ENCODE measurements at places on chromosomes 4 and X.

GRCh38 chrX:154401045-154401799, 3.0 kb downstream of the RPL10 start:
- no peak for DNase-seq

DNA sequence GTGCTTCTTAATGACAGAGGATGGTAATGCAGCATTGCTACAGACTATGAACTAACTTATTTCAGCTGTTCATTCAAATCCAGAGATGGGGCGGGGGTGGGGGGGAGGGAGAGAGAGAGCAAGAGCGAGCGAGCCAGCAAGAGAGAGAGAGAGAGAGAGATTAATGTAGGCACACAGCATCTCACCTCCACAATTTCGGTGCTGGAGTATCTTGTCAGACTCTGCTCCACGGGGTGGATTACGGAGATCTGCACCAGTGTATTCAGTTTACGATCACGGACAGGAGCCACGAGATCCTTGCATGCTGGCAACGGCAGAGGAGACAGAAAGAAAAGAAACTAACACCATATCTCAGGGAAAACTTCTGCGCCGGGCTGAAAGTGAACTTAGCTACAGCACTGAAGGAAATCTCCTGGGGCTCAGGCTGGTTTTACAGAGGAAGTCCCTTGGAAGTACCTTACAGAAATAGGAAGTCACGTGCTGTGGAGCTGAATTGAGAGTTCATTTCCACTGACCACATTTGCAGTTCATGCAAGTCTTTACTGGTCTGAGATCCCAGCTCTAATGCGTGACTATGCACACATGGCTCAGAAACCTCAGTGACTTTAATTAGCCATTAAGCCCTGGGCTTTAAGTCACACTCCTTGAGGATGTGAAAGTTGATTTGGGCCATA, 440.9 kb downstream of the INPP4B start:
- DNase-seq = no peak

- DNase-seq = no peak
These were observed 31.0 kb downstream of the RAB40A start for GRCh38 chrX:103488332-103488731.

GRCh38 chr4:88008122-88008742, 797 bp downstream of the PKD2 start:
- no peak for DNase-seq

DNA sequence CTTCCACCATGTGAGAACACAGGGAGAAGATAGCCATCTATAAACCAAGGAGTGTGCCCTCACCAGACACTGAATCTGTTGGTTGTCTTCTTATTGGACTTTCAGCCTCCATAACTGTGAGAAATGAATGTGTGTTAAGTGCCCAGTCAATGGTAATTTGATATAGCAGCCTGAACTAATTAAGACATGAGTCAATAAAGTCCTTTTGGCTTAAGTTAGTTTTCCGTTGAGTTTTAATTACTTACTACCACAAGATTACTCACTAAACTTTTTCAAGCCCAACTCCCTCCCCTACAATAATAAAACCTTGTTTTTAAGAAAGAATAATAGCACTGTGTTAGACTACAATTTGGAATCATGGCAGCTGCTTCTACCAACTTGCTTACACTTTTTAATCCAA, 324.2 kb downstream of the PCDH19 start:
- DNase-seq = no peak

- no peak for DNase-seq
These were observed 2.2 kb upstream of the VGLL1 start for GRCh38 chrX:136529795-136530194.

DNA sequence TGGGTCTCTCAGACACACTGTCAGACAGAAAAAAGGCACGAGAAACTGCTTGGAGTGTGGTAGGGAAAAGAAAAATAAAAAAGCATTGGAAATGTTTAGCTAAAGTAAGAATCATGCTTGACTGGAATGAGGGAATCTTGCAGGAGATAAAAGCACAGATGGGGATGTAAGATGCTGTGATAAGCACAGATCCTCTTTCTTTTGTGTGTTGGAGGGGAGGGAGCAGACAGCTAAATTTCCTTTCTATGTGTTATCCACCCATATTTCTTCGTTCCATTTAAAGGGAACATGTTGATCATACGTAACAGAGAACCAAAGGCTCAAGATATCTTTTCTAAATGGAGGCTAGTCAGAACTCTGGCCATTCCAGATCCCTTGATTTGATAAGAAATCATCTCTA, 614.0 kb upstream of the LCORL start:
- no peak for DNase-seq

GRCh38 chr4:25743971-25744370, 88.3 kb downstream of the SLC34A2 start:
- no peak for DNase-seq

- DNase-seq = no peak
These were observed 9.6 kb downstream of the SLC25A5 start for GRCh38 chrX:119477812-119478232.

GRCh38 chr4:82694046-82694445, 104.5 kb downstream of the SCD5 start:
- DNase-seq = no peak

GRCh38 chr4:177356206-177356605, 46.5 kb downstream of the NEIL3 start:
- DNase-seq = no peak

DNA sequence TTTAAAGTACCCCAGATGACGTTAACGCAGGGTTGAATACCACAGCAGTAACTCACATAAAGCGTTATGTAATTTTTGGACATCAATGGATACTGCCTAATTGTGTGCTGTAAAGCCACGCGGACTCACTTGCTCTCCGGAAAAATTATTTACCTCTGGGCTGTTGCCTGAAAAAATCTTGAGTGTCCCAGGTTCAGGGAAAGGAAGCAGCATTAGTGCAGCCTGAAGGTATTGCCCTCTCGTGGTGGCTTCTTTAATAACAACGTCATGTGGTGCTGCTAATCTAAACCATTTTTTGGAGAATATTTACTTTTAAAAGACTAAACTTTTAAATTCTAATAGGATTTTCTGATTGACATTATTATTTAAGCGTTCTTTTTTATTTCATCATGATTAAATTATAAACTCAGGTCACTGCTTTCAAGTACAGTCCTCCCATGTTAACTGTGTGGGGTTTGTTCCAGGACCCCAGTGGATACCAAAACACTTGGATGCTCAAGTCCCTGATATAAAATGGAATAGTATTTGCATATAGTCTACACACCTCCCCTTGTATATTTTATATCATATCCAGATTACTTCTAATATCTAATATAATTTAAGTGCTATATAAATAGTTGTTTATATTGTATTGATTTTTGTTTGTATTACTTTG, 384.8 kb downstream of the FAM133A start:
- DNase-seq = no peak

GRCh38 chr4:4492161-4492847, 49.5 kb downstream of the STX18 start:
- no peak for DNase-seq

DNA sequence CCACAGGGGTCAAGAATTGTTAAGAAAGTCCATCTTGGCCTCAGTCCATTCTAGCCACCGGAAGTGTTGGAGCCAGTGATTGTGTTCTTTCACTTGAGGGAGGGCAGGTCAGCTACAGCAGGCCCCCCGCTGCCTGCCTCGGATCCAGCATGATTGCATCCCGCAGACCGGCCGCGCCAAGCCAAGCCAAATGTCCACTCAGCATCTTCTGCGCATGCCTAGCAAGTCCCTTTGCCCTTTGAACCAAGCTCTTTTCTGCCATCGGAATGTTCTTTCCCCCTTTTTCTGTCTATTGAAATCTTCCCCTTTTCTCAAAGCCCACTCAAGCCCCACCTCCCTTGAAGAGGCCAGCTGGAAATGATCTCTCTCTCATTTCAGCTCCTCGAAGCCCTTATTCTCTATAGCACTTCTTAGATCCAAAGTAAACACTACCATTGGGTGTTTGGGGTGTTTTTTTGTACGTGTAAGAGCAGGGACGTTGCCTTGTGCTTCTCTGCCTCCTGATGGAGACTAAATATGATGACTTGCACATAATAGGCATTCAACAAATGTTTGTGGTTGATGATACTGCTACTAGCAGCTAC, 147.8 kb upstream of the BCOR start:
- DNase-seq = no peak

GRCh38 chr4:21415728-21416127, 532.8 kb downstream of the KCNIP4 start:
- DNase-seq = no peak

DNA sequence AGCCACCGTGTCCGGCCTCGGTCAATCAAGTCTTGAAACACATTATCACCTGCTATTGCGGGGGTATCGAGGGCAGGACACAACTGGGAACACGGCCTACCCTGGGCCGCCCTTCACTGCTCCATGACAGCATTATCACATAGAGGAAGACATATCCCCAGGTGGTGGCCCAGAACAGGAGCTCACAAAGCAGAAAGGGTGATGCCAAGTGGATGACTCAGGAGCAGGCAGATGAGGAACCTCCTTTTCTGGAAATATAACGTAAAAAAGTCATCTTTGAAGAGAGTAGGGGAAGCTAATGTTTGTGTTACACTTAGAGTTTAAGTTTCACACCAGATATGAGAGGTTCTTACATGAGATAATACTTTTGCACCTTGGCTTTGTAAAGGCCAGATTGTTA, 5.3 kb upstream of the SUPT20HL1 start:
- DNase-seq = no peak

DNA sequence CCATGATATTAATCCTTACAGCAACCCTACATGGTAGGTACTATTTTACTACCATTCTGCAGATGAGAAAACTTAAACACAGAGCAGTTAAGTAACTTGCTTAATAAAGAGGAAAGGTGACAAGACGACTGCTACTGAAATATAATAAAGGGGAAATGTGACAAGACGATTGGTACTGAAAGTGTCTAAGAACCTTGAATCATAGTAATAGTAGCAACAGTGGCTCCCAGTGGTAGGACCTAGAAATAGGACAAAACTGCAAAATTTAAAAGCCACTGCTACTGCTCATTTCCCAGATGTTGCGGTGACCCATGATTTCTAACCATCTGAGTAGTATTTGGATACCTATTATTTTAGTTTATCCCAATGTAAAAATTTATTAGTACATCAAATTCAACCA, 89.5 kb downstream of the TASL start:
- no peak for DNase-seq

DNA sequence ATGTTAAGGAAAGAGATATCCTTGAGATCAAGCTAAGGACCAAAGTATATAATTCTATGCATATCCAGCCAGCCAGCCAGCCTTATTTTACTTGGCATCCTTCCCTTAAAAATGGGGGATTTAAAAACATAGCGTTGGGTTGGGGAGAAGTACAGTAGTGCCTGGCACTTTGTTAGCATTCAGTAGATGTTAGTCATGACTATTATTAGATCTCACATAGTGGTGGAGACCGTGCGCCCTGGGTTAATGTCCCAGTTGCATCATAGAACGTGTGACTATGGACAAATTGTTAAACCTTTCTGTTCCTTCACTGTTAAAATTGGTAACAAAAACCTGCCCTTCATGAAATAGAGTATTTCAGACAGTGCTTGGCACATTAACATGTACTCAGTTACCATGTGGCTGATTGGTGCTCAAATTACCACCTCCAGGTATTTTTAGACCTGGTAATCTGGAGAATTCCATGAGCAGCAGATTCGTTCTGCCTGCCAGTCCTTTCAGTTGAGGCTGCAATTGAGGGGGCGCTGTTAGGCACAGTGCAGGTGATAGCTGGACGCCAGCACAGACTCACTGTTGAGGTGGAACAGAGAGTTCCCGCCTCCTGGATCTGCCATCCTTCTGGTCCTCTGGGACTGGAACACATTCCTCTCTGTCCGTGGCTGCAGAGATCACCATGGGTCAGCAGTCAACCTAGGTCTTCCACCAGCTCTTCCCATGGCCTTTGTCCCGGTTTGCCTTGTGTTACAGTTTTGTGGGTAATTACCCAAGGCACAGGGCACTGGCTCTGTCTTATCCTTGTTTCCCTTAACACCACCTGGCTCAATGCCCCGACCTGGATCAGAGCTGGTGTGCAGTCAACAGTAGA, 31.7 kb downstream of the RBBP7 start:
- DNase-seq = no peak

DNA sequence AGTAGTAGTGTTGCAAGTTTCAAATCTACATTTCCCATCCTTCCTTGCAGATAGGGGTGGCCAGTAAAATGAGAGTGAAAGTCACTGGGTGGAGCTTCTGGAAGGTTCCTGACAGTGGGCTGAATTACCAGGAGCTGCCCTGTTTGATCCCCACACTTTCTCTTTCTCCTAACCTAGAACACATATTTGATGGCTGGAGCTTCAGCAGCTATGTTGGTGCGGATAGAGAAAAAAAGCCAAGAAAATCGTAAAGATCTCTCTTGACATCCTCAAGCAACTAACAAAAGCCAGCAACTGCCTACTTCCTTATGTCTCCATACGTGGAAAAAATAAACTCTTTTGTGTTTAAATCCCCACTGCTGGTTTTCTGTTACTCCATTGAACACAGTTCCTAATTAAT, 32.2 kb downstream of the ZNF275 start:
- DNase-seq = peak; percentile 10

DNA sequence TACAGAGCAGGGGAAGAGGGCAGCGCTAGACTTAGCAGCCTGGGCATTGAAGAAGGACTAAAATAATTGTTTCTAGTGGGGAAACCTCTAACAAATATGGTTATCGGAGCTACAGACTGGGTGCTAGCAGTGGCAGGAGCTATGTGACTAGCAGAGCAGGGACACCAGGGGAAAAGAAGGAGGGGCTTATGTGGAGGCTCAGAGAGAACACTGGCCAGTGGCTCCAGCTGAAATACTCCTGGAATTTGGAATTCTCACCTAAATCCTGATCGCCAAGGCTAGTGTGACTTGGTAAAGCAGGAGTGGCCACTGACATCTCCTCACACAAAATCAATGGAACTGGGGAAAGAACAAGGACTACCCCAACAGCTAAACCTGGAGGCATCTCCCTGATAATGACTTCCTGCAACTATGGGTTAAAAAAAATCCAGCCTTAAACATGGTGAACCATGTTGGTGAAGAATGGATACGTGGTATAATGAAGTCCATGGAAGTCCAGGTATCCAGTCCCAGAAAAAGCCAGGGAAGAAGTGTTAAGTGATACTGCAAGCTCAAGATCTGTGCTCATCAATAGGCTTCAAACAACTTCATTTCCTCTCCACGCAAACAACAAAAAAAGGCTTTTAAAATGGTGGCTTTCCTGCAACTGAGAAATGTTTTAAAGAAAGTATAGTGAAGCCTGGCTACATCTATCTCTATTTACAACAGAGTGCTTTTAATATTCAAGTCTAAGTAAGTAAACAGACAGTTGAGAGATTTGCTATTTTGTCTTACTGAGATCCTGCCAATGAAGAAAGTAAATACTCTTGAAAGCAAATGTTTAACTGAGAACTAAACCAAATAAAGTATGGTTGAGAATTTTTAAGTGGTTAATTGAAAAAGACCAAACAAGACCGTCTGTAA, 1.8 kb downstream of the TAPT1 start:
- no peak for DNase-seq

- no peak for DNase-seq
These were observed 19.8 kb upstream of the HSFX4 start for GRCh38 chrX:149909324-149910177.

DNA sequence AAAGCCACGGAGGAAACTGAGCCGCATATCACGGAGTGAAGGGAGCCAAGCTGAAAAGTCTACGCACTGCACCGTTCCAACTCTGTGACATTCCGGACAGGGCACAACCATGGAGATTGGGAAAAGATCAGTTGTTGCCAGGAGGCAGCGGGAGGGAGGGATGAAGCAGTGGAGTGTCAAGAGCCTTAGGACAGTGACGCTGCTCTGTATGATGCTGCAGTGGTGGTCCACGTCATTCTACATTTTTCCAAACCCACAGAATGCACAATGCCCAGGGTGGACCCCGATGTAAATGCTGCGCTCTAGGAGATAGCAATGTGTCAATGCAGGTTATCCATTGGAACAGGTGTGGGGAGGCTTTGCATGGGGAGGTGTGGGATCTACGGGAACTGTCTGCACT, 7.5 kb upstream of the WFS1 start:
- DNase-seq = no peak
